ENCODE measurements at places on chromosomes 4 and X.

GRCh38 chr4:5870701-5871100 lies 22.2 kb downstream of the CRMP1 start:
- DNase-seq, result no peak

DNA sequence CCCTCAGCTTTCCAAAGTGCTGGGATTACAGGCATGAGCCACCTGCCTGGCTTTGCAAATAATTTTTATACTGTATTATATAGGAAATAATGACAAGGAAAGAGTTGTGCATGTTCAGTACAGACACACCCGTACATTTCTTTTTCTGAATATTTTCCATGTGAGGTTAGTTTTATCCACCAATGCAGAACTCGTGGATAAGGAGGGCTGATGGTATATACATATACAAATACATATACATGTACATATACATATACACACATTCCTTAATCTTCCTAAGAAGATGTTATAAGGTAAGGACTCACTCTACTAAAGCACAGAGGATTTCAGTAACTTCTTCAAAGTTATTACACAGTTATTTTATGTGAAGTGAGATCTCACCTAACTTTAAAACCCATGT lies 925.8 kb downstream of the C4orf33 start:
- no peak for DNase-seq

GRCh38 chrX:38750551-38750950 lies 50.7 kb upstream of the MID1IP1 start:
- DNase-seq, result no peak

DNA sequence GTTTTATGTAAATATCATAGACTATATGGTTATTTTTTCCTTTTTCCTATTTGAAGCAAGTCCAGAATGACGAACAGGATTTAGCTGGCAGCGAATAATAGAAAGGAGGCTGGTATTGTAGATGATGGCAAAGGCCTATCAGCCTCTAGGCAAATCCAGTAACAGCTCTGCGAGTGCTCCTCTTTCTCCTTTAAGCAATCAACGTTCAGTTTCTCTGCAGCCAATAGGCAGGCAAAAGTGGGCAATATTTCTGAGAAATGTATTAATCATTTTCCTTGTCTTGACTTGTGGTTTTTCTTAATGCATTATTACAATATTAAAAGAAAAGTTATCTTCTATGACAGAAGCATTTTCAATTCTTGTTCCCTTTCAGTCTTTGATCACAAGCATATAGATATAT lies 183.3 kb downstream of the SH3KBP1 start:
- DNase-seq, result no peak

- DNase-seq, result no peak
Observed at GRCh38 chr4:127868196-127868595, 12.5 kb upstream of the PLK4 start.

DNA sequence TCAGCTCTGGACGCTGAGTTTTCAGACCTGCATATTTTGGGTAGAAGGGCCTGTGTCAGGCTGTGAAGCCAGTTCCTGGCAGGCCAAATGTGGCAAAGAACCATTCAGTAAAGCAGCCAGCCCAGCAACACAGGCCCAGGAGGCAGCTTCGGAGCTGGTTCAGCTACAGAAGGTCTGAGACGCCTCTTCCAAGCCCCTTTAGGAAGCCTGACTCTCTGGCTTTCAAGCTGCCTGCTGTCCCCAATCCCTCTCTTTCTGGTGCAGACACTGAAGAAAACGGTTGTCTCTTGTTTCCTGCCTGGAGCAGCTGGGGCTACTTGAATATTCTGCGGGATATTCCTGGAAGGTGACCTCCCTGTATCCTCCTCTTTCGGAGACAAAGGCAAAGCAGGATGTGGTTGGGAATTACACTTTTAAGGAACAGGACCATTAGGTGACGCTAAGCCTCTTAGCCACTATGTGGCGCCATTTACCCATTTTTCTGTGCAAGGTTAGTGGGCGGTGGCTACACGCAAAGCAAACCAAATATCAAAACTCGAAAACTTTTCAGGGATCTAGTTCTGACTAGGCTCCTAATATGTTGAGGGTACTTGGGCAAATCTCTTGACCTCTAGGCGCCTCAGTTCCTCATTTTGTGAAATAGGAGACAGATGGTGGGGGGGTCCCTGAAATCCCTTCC lies 47.2 kb upstream of the LAS1L start:
- no peak for DNase-seq

GRCh38 chr4:2512396-2513135 lies 23.9 kb upstream of the FAM193A start:
- no peak for DNase-seq

DNA sequence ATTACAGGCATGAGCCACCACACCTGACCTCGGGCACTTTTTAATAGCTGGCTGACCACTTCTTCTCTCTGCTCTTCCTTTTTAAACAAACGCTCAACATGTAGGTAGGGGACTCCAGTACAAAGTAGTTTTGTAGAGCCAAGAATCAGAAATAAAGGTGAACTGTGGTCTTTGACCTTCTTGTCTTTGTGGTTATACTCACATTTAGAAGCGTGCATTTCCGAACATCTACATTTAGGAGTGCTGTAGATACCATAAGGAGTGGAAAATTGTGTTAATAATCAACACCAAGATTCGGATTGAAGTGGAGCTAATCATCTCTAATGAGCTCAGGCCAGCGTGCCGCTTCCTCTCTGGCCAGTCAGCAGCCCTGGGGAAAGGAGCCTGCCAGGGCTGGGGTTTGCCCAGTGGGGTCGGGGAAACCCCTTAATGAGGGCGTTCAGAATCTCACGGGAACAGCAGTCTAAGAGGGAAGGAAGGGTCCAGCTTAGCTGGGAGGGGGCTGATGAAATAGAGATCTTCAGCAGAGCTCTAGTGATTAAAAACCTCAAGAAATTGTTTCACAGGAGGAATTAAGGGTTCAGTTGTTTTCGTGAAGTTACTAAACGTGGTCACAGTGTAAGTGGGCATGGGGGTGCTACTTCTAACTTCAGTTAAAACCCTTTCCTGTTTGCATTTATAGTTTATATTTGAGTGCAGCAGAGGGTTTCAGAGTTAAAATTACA lies 81.2 kb downstream of the GAB1 start:
- no peak for DNase-seq

DNA sequence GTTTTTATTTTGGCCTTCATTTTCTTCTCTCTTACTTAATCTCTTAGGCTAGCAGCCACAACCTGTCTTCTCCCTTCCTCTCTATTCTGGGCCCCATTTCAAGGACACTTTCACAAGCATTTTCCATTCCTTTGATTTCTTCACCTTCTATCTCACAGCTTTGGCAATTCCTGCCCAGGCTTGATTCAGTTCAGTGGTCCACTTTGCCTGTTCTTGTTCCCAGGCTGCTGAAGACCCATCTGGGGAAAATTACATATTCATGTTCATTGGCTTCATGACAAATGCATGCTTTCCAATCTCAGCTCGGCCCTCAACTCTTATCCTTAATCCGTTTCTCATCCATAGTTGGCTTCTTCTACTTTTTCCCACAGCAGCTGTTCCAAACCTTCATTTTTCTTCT lies 38.7 kb upstream of the LPAR4 start:
- no peak for DNase-seq

GRCh38 chrX:106000203-106000602 lies 38.3 kb downstream of the SERPINA7 start:
- no peak for DNase-seq

DNA sequence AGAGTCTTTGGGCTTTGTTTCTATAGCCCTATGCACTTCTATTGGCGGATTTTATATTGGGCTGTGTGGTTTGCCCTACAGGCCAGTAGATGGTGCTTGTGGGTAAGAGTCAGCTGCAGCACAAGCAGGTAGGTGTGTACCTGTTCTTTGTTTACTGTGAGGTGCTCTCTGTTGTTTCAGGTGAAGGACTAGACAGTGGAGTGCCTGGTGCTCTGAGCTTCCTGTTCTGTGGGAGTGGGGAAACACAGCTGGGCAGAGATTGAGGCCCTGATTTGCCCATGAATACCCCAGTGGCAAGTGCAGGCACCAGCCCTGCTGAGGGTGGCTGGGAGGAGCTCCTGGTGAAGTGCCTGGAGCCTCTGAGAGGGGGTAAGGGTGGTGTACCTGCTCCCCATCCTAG lies 26.3 kb upstream of the UCP1 start:
- no peak for DNase-seq

DNA sequence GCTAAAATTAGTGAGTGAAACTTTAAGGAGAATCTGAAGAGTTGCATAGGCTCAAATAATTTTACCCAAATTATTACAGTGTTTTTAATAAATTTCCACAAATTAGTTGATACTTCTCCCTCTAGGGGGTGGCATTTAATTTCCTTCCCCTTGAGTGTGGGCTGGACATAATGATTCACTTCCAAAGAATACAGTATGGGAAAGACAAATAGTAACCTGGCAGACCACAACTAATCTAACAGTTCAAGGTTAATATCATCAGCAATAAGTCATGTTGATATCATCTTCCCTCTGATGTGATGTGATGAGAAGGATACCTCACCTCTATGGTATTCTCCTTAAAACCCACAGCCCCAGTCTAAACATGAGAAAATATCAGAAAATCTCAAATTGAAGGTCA lies 15.5 kb downstream of the PFKFB1 start:
- DNase-seq, result no peak

GRCh38 chrX:137278825-137279224 lies 245.0 kb upstream of the GPR101 start:
- no peak for DNase-seq

DNA sequence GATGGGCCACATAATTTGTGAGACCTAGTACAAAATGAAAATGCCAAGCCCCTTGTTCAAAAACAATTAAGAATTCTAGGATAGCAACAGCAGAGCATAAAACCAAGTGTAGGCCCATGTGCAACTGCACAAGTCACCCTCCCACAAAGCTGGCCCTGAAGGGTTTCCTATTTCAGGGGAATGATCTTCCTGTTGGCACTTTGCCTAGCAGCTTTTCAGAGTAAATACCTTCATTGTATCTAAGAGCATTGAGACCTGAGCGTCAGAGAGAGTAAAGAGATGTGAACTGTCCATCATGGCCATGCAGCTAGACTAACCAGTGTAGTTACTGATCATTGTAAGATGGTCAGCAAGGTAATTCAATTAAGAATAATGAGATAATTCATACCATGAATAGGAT lies 113.6 kb downstream of the CNKSR2 start:
- DNase-seq, result no peak

DNA sequence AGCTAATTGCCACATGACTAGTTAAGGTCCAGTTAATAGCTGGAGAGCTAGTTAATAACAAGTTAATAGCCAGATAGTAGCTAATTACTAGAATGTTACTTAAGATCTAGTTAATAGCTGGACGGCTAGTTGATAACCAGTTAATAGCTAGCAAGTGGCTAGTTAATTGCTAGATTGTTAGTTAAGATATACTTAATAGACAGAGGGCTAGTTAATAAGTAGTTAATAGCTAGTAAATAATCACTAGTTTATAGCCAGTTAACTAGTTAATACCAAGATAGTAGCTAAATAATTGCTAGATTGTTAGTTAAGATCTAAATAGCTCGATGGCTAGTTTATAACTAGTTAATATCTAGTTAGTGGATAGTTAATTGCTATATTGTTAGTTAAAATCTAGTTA lies 632.6 kb upstream of the CT83 start:
- no peak for DNase-seq

DNA sequence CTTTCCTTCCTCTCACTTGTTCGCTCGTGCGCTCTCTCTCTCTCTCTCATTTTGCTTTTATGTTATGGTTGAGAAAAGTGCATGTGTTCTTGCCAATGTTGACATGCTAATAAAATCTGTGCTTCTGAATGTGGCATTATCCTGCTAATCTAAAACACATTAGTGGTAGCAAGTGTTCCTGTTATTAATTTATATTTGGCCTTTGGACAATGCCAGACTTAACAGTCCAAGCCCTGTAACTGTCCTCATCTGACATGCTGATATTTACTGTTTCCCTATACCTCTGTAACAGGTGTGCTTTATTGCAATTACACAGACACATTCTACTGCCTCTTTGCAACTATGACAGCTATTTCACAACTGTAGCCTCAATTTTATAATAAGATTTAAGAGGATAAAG lies 2.7 kb downstream of the PPARGC1A start:
- DNase-seq, result no peak

DNA sequence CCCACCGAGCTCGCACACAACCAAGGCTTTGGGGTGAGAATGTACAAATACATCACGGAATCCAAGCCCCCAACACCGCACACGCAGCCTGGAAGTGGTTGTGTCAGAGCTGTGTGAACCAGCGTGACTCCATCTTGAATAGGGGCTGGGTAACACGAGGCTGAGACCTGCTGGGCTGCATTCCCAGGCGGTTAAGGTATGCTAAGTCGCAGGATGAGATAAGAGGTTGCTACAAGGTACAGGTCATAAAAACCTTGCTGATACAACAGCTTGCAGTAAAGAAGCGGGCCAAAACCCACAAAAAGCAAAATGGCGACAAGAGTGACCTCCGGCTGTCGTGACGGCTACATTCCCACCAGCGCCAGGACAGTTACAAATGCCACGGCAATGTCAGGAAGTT lies 258.4 kb downstream of the DHRSX start:
- DNase-seq, result no peak

- no peak for DNase-seq
Observed at GRCh38 chr4:74522251-74522991, 77.5 kb downstream of the AREG start.

- DNase-seq, result no peak
Observed at GRCh38 chr4:24683116-24683515, 98.8 kb upstream of the DHX15 start.

DNA sequence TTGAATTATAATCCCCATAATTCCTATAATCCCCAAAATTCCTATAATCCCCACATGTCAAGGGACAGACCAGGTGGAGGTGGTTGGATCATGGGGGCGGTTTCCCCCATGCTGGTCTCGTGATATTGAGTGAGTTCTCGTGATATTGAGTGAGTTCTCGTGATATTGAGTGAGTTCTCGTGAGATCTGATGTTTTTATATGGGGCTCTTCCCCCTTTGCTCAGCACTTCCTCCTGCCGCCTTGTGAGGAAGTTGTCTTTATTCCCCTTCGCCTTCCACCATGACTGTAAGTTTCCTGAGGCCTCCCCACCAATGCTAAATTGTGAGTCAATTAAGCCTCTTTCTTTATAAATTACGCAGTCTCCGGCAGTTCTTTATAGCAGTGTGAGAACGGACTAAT lies 36.6 kb upstream of the GPR78 start:
- DNase-seq, result no peak

DNA sequence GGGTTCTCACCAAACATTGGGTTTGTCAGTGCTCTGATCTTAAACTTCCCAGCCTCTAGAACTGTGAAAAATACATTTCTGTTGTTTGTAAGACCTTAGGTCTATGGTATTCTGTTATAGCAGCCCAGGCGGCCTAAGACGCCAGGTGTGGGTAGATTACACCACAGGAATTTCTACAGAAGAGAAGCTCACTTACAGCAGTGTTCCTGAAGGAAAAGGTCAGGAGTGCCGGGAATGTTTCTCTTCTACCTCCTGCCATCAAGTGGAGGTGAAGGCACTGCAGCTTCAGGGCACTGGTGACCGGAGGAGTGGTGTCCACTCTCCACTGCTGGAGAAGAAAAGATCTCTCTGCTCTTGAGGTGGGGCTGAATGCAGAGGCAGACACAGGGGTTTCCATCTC lies 45.7 kb downstream of the FHDC1 start:
- no peak for DNase-seq

Data from stimulated activated CD4-positive, alpha-beta T cell treated with anti-CD3 and anti-CD28 coated beads, Interleukin-12 subunit alpha, Interleukin-12 subunit beta, amount 100 ng/mL, for 24 hours (primary cell).